Suppressor macrophage treated with lipopolysaccharide for 1 hour (primary cell): ENCODE measurements at places on chromosomes 2 and 18.
A peak's percentile ranks its signal among the peaks of the same experiment; 100 is the strongest.

DNA sequence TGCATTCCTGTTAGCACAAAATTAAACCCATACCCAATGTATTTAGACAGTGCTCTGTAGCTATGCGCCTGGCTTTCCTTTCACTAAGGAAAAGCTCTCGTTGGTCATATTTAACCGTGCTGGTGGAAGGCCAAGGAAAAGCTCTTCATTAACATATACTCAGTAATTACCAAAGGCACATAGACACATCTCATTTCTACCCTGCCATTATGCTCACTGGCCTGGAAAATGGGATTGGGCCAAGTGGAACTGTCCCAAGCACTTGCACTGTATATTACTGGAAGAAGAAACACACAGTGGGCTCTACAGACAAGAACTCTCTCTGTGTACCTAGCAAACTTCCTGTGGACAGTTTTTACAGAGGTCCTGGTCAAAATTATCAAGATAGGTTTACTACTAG, 274.4 kb downstream of the ERBB4 start:
- DNase-seq = no peak

DNA sequence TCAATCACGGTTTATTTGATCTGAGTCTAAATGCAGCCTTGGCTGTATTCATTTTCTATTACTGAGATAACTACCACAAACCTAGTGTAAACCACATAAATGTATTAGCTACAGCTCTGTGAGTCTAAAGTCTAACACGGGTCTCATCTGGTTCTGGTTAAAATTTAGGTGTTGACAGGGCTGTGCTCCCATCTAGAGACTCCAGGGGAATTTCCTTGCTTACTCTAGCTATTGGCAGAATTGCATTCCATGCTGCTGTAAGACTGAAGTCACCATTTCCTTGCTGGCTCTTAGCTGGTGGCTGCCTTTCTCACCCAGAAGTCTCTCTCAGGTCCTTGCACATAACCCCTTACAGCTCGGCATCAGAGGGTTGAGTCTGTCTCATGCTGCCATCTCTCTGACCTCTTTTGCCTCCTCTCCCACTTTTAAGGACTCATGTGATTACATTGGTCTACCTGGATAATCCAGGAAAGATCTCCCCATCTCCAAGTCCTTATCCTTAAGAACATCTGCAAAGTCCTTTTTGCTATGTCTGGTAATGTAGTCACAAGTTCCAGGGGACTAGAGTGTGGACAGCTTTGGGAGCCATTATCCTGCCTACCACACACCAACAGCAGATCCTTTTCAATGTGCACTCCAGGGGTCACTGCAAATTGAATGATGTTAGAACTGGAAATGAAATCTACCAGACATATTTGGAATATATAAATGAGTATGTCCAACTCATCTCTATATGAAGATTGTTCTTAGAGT, 207.0 kb upstream of the AGAP1 start:
- no peak for DNase-seq

- DNase-seq = no peak
Observed at GRCh38 chr2:219634171-219634940, 6.9 kb downstream of the SLC4A3 start.

GRCh38 chr2:219698748-219699439, 71.5 kb downstream of the SLC4A3 start:
- no peak for DNase-seq

DNA sequence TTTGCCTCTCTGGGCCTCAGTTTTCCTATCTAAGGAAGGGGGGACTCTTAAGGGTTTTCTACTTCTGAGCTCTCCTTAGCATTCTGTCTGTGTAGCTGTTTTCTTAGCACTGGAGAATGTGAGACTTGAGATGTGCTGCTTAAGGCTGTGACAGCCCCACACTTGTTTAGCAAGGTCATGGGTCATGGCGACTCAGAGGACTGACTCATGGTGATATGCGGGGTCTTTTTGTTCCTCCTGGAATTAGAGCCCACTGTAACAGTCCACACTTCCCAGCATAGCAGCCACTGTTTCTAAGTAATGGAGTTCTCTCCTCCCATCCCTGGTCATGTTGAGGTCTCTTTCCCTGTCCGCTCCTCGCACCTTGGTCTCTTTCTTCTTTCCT, 4.1 kb upstream of the LPIN1 start:
- DNase-seq = peak; percentile 26

- DNase-seq = no peak
Observed at GRCh38 chr2:54898456-54899226, 151.6 kb downstream of the RTN4 start.

- DNase-seq = peak; percentile 60
Observed at GRCh38 chr2:64978514-64979268, 10.5 kb upstream of the SLC1A4 start.

GRCh38 chr2:58800881-58801280, 559.8 kb upstream of the FANCL start:
- DNase-seq = no peak

DNA sequence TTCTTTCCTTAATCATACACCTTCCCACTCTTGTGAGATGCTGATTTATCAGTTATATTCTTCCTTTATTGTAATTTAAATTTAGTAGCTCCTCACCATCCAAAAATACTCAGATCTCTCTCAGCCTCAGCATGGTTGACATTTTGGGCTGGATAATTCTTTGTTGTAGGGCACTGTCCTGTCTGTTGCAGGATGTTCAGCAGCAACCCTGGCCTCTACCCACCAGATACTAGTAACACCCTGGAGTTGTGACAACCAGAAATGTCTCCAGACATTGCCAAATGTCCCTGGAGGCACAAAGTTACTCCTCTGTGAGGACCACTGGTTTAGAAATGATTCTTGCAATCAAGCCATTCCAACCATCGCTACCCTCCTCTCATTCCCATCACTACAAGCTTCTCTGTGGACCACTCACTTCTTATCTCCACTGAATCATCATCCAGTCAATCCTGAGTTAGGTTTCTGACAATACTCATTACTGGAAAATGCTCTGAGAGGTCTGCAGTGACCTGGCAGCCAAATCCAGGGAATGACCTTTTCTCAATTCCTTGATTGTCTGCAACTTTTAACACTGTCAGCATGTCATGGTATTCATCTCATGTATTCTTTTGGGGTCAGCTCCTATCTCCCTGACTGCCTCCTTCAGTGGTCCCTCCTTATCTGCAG, 43.3 kb downstream of the OSBPL6 start:
- DNase-seq = no peak

DNA sequence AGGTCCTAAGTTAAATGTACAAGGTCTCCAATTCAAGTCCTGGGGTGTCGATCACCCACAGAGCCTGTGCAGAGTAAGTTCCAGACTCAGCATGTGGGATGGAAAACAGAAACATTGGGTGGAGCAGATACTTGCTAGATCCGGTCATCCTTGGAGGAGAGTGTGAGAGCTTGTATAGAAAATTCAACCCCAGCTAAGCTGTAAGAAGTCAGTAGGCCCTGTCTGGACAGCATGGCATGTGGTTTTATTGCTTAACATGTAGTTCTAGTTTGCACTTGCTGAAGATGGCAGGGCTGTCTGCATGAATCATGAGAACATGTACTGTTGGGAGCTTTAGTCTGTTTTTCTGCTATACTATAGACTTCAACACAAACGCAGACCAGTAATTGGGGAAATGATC, 189.6 kb upstream of the RMP24 start:
- DNase-seq = no peak

- peak; percentile 48 for DNase-seq
Observed at GRCh38 chr18:24064391-24065100, 50.0 kb downstream of the TTC39C start.

- peak; percentile 68 for DNase-seq
Observed at GRCh38 chr2:233075966-233076339, 15.8 kb downstream of the INPP5D start.

DNA sequence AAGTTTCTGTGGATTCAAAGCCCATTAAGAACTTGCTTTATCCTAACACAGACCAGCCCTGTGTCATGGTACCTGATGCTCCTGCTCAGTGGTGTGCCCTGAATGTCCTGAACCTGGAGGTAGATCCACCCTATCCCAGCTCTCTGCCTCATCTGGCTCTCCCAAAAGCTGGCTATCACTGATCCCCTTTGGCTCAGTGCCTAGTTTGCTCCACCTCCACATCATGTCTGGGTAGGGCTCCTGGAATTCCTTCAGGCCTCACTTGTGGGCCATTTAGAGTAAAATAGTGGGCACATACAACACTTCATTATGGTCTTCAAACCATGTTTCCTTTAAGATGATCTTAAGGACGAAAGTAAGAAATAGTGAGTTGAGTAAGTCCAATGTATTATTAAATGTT, 4.8 kb upstream of the ABCB11 start:
- DNase-seq = no peak

DNA sequence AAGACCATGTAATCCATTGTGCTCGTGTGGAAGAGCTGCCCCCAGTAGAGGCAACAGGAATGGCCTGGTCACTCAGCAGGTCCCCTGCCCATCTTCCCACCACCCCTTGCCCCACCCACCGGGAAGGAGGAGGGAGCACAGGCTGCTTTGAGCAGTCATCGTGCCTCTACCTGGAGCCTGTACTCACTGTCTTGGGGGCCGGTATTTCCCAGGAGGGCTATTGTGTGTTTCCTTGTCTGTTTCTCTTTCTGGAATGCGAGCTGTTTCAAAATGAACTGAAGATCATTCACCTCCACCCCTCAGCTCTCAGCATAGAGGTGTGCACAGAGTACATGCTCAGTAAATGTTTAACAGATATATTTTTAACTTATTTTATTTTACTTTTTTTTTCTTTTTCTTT, 7.7 kb upstream of the AMMECR1L start:
- DNase-seq = no peak

- DNase-seq = peak; percentile 5
Observed at GRCh38 chr18:28175150-28175929, 1.6 kb downstream of the CDH2 start.

DNA sequence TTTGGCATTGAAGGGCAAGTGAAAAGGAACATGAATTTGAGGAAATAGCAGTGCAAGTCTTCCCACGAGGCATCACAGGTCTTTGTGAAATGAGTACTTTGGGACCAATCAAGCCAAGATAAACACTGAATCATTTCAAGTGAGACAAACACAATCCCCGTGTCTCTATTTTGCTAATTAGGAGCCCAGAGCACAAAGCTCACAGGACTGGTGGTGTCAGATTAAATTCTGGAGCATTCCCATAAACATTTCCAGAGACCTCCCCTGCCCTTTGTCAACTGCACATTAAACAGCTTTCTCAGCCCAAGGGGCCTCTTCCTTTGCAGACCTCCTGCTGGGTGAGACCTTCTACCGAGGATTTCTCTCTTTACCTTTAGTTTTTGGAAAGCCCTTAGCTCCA, 50.7 kb downstream of the DAPL1 start:
- DNase-seq = no peak

DNA sequence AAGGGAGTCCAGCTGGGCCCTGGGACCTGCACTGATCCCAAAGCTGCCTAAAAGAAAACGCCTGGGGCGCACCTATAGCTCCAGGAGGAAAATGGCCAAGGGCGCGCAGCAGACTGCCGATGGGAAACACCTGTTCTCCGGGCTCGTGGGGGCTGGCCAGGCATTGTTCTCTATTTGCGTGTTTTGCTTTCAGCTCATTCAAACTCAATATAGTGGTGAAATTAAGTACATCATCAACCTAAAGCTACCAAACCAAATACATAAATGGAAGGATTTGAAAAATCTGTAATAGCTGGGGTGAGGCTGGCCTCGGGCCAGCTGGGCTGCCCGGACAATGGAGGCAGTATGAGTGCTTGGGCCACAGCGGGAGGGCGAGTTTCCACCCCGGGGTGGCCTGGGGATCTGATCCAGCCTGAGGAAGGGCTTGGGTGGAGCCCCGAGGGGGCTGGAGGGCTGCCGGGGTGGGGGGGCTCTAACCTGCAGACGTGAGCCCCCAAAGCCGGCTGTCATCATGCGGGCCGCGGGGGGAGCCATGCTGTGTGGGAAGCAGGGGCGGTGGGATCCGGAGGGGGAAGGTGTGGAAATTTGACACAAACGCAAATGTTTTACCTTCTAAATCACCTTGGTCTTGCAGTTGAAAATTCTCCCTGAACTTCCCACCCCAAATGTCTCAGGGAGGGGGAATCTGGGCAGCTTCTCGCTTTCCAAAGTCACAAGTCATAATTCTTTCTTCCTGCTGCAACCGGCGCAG, 77.6 kb downstream of the ASB1 start:
- DNase-seq = no peak

DNA sequence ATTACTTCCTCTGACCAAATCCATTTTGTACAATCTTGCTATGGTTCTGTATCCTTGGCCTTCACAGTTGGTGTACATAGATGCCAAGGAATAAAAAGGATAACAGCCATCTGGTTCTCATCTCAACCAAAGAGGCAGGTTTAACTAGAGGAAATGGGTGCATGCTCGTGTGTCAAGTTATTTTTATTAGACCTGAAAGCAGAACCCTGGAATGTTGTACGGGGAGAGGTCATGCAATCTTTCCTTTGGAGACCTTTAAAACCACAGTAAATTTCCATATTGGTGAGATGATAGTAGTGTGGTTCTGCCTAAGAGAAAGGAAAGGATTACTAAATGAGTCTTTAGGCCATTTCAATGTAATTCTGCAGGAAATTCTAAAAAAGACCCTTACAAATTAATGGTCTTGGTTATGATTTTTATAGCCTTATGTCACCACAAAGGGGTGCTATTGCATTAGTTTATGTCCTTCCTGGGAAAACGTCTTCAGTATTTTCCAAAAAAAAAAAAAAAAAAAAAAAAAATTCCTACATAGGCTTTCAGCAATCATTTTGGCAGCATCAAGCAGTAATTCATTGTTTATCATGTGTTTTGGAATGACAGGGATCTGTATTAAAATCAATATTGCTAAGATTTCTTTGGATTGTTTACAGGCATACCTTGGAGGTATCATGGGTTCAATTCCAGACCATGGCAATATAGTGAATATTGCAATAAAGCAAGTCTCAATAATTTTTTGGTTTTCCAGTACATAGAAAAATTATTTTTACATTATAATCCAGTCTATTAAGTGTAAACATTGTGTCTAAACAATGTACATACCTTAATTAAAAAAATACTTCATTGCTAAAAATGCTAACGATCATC, 270.8 kb downstream of the NYAP2 start:
- DNase-seq = peak; percentile 41

DNA sequence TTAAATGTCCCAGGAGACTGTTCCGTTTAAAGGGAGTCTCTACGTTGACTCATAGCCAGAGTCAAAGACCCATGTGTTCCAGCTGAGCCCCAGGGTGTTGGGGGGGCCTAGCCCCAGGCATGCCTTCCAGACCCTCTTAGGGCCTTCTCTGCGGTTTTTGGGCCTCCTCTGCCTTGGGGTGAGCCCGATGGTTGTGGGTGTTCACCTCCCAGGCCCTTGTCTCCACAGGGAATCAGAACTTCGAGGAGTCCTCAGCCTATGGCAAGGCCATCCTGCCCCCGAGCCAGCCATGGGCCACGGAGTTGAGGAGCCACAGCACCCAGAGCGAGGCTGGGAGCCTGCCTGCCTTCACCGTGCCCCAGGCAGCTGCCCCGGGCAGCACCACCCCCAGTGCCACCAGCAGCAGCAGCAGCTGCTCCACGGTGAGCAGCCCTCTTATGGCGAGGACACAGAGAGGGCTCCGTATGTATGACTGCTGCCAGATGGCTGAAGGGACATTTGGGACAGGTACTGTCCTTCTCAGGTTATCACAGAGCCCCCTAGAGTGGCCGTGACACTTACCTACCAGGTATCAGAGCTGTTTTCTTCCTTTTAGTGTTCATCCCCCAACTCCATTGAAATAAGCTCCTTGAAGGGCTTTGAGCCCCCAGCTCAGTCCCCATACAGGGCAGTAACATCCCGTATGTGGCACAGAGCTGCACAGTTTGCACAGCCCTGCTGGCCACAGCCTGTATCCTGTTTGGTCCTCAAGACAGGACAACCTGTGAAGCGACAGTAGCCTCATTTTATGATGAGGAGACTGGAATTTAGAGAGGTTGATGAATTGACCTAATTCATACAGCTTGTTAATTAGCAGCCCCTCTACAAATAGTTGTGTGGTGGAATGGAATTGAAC, 80.7 kb downstream of the EPAS1 start:
- no peak for DNase-seq

- no peak for DNase-seq
Observed at GRCh38 chr2:46519265-46519664, 39.9 kb downstream of the TMEM247 start.
